ENCODE measurements at places on chromosomes 5 and 9.

- peak; percentile 94 for DNase-seq
Measured at GRCh38 chr5:140244525-140245025, 58.3 kb downstream of the PFDN1 start.

DNA sequence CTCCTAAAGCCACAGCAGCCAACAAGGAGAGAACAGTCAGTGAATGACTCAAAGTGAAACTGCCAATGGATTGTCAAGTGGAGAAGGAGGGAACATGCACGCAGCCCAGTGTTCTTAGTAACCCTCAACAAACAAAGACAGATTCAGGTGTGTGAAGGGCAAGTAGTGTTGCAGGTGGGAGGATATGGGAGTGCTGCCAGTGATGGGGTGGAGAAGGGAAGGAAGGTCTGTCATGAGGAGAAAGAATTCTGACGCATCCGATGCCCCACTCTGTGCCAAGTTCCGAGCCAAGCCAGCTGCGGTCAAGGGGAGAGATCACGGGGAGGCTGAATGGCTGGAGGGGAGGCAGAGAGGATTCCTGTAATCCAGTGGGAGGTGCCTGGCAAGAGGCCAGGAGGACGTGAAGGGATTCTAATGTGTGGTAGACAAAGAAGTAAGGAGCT is 56.5 kb downstream of the CAST start:
- no peak for DNase-seq

- DNase-seq, result peak; percentile 33
Measured at GRCh38 chr9:87628346-87628745, 97.6 kb upstream of the CTSL start.

- DNase-seq, result peak; percentile 37
Measured at GRCh38 chr9:90801973-90802322, 329 bp downstream of the SYK start.

- DNase-seq, result no peak
Measured at GRCh38 chr5:26192486-26192885, 845.9 kb downstream of the CDH9 start.

All from suppressor macrophage (primary cell).